Epithelial cell of esophagus (primary cell): ENCODE measurements at places on chromosomes 7 and 10.

DNA sequence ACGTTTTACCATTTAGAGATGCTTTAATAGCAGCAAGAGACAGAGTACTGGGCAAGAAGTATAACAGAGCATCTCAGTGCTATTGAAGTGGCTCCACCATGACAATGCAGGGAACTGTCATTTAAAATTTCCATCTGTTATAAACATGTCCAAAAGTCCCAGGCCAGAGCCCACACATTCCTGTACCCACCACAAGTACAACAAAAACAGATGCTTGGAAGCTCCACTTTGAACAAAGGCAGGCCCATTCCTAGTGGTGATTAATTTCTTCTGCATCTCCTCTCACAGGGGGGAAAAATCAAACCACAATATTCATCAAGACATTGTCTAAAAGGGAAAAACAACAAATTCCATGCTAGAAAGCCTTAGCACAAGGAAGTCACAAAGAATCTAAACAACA, 627.9 kb downstream of the PARD3 start:
- DNase-seq, result no peak

DNA sequence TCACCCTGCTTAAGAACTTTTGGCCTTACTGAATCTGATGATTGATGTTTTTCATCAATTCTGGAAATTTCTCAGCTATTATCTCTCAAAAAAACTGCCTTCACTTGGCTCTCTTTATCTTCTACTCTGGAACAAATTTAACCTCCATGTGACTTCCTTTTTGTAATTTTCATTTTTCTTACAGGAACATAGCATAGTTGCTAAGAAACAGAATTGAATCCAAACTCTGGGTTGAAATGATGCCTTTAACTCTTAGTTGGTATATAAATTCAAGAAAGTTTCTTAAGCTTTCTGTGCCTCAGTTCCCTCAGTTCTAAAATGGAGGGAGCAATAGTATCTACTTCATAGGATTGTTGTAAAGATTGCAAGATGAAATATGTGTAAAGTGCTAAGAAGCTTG, 19.8 kb downstream of the GPR141 start:
- DNase-seq, result no peak

DNA sequence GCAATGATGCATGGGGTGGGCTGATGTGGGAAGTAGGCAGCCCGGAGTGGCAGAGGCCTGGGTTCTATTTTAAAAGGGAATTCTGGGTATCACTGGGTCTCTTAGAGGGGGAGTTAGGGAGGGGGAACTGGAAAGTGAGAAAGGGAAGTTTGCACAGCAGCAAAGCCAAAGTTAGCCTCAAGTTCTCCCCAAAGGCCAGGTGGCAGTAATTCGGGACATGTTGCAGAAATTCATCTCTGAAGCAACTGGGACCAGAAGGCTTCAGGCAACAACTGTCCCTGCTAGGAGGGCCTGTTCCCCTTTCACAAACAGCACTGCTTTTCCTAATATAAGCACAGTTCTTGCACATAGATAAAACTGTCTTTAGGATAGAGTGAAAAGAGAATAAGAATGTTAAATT, 67.4 kb downstream of the NOD1 start:
- no peak for DNase-seq

GRCh38 chr7:66283003-66283920, 78.1 kb downstream of the TPST1 start:
- DNase-seq, result peak; percentile 85

DNA sequence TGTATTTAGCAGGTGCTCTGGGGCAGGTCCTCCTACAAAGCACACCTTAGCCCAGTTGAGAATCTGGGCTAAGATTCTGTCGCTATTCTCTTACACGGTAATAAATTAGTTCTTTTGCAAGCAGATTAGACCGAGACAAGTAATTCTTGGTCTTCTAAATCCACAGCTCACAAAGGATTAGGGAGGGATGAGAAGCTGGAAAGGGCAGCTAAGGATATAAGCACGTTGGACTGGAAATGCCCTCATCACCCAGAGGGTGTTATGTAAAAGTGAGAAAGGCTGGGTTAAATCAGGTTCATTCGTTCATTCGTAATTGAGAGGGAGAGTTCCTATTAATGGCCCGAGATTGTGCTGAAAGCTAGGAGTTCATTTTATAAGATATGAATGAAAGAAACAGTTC, 41.8 kb downstream of the PFKFB3 start:
- DNase-seq, result no peak

DNA sequence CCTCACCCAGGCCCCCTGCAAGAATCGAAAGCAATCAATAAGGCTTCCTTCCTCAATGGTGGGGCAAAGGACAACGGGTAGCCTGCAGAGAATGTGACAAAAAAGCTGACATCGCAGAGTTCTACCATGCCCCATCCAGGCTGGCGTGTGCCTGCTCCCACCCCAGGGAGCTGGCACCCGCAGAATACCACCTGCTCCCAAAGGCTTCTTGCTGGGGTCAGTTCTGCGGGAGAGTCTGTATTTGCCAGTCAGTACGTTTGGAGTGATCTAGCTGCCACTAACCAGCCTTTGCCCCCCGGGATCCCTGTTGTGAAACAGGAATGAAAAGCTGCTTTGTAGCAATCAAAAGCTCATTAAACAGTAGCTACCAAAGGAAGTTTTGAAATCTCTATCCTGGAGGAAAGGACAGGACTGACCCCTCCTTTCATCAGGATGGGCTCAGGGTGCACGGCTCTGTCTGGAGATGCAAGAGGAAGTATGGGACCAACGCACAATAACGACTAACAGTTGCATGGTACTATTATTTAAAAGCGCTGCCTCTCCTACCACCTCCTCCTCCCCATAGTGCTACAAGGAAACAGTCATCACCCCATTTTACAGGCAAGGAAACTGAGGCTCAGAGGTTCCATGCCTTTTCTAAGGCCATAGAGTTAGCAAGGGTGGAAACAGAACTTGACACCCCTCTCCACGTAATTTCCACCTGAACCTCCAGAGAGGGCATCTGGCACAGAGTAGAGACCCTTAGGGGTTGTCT, 67.0 kb downstream of the FGFR2 start:
- no peak for DNase-seq

DNA sequence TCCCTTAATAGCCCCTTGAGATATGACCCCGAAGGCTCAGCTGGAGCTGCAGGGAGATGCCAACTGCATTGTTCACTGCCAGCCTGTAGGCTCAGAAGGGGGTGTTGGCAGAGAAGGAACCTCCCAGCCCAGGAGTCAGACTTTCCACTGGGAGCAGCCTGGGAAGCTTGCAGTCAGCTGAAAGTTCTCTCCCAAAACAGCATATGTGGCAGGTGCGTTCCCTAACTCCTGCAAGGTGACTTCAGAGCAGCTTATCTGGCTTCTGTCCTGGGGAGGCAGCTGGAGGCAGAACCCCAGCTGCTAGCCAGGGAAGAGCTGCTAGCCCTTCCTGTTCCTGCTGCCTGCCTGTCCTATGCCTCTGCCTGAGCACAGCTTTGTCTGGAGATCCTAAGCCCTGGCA, 8.1 kb downstream of the SFTPA2 start:
- no peak for DNase-seq

- DNase-seq, result no peak
These were observed 89.4 kb downstream of the LRRTM3 start for GRCh38 chr10:67015225-67015624.

- peak; percentile 59 for DNase-seq
These were observed 64.1 kb downstream of the CAV1 start for GRCh38 chr7:116588641-116589594.

DNA sequence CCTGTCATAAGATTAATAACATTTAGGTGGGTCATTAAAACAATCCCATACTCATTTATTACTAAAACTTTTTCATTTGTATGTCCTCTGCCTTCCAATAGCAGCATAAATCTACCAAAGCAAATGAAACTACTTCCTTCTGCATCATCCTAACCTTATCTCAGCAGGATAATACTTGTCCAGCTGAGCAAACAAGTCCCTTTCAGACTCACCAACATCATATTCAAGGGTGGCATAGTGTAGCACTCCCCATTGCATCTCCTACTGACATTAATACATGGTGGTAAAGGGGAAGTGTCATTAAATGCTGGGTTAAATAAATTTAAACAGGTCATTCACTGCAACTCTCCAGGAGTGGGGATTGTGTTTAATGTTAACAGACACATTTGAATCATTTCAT, 3.4 kb upstream of the MINDY3 start:
- no peak for DNase-seq

GRCh38 chr10:22550732-22551131, 163.6 kb downstream of the PIP4K2A start:
- peak; percentile 19 for DNase-seq
